ENCODE measurements at places on chromosomes 16 and 17.

GRCh38 chr17:62888148-62888547, 77.9 kb upstream of the TANC2 start:
- no peak for DNase-seq

DNA sequence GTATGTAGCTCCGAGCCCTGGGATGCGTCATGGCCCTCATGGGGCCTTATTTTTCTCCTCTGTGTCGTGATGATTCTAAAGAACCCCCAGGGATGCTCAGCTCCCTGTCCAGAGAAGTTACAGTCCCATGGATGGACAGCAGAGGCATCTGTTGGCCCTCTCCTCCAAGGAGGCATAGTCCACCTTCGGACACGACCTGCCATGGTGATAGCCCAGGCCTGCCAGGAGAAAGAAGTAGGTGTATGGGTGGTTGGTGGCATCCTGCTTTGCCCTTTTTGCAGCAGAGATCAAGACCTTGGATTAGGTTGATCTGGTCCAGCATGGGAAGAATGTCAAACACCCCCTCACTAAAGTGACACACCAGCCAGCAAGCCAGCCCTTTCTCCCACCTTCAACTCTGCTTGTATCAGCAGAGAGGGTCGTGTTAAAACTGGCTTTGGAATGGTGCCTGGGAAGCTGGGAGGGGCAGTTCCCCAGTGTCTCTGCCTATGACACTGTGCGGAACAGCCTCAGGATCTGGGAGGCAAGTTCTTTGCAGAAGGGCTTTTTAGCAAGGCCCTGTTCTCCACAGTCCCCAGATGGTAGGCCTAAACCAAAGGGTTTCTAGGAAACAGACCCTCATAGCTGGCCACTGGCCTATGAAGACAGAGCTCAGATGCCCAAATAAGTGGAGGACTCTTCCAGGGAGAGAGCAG, 259.9 kb upstream of the RPL38 start:
- DNase-seq, result no peak

DNA sequence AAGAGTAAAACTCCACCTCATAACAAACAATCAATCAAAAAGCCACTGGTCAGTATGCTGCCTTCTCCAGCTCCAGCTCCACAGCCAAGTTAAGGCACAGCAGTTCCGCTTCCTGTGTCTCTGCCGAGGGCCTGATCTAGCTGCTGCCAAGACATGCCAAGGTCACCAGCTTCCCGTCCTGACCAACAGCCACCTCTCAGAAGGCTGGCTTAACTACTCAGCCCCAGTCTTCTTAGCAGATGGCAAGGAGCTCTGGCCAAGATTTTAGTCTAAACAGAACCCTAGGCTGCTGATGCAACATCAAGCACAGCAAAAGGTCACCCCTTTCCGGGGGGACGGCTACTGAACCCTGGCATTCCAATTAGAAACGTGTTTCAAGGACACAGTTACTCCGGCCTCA, 17.7 kb upstream of the MNT start:
- no peak for DNase-seq

- no peak for DNase-seq
These were observed 3.5 kb downstream of the CSNK1D start for GRCh38 chr17:82269882-82270500.

GRCh38 chr17:32330147-32330546, 11.8 kb downstream of the C17orf75 start:
- no peak for DNase-seq

DNA sequence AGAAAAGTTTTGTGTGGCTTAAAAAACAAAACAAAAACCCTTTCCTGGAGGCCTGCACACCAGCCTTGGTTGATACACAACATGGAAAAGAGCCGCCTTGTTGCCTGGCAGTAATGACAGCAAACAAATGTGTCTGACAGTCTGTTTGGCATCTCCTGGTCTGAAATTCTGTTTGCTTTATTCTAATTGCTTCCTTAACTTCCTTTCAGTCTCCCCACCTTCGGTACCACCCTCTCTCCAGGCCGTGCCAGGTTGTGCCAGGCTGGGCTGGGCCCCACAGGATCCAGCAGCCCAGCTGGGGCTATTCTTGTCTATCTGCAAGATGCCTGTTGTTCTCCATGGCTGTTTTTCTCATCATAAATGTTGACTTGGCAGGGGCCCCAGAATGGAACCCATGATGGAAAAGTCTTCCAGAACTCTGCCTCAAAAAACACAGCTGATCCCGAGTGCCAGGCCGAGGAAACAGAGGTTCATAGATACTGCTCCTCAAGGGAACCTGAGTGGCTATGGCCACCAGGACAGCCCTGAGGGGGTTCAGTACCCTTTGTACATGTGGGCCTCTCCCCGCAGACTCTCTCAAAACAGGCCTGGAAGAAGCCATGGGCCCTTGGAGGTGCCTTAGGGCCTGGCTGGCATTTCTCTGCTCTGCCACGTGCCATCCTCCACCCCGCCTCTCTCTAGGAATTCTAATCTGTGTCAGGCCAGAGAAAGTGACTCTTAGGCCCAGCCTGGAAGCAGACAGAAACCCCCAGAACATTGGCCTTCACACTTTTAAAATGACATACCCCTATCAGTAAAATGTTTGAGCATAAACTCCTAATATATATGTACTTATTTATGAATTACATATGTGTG, 50.5 kb downstream of the YPEL2 start:
- DNase-seq, result peak; percentile 97

- DNase-seq, result no peak
These were observed 674 bp downstream of the ZNF688 start for GRCh38 chr16:30570636-30571444.

DNA sequence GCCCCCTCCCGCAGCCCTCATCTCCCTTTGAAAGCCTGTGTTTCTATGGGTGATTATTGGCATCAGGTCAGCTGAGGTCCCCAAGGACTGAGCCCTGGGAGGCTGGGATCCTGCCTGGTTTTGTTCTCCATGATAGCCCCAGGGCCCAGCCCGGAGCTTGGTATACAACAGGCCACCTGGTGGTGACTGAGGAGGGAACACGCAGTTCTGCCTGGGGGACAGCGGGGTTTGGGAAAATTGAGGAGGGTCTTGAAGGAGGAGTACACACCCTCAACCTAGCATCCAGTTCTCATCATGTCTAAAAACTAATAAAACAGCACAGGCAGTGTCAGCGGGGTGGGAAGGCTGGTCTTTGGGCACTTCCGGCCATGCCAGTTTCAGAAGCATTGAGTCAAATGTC, 335.1 kb downstream of the CPPED1 start:
- DNase-seq, result no peak

DNA sequence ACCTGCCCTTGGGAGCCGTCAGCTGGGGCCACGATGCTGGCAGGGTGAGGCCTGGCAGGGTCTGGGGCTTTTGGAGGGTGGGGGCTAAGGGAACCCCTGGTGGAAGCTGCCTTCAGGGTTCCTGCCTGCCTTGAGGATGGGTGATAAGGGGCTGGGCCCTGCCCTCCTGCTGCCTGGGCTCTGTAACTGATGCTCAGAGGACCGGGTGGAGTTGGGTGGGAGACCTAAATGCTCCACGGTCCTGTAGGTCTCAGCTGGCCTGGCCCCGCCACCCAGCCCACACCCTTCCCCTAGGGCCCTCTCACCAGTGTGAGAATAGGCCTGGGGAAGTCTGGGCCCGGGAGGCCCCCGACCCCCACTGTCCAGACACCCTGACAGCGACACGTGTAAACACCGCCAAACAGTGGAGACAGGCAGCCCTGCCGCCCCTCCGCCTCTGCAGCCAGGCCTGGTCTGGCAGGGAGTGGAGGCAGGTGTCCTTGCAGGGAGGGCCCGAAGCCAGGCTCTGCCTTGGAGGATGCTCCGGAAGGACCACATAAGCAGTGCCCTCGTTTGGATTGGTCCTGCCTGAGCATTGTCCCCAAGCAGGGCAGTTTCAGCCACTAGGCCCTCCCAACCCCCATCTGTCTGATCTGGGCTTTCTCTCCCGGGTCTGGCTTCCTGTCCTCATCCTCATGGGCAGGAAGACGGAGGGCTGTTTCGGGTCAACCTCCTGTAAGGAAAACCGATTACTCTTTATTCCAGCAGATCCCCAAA, 6.5 kb upstream of the BAHCC1 start:
- no peak for DNase-seq

GRCh38 chr16:84667600-84668309, 19.4 kb downstream of the KLHL36 start:
- no peak for DNase-seq

DNA sequence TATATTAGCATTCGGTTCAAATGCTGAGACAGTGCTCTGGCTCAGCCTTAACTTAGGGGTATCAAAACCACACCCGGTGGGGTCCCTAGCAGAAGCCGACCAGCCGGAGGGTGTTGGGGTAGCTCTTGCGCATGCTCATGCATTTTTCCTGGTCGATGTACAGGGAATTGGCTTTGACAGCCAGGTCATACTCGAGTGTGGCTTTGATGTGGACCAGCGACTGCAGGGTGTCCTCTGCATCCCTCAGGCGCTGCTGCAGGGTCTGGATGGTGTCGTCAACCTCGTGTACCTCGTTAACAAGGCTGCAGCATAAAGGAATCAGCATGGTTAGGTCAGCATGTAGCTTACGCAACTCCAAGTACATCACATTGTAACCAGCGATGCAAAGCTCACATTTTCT, 37.5 kb downstream of the TEKT3 start:
- no peak for DNase-seq

- no peak for DNase-seq
These were observed 46.6 kb downstream of the HOXB1 start for GRCh38 chr17:48484256-48484655.

GRCh38 chr17:1588821-1589585, 26.4 kb upstream of the PITPNA start:
- no peak for DNase-seq

DNA sequence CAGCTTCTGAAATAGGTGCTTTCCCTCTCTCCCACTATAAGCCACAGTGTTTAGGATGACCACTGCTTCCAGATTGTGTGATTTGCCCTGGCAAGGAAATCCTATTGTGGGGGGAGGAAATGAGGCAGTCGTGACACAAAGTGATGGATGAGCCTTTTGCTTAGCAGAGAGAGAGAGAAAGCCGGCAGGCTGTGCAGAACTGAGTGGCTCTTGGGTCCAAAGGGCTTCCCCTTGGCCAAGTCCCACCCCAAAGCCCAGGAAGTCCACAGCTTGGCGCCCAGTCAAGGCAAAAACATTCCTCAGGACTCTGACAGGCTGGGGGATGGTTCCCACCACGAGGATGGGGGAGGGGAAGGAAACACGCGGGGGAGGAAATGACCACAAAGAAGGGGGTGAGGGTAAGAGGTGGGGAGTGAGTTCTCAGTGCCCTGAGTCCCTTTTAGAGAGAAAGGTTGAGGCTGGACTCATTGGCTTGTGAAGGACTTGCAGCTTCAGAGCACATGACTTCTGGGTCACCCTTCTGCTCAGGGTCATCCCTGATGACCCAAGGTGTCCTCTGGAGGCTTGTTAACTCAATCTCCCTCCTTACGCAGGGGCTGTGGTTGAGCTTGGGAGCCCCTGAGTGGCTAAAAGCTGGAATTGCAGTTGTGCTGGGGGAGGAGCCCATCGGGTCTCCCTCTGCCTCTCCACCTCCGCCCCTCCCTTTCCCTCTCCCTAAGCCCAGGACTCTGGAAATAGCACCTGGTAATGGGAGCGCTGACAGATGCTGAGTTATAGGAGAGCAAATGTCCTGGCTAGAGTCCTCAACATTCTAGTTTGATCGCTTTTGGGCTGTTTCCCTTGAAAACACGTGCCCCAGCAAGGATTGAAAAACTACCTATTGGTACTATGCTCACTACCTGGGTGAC, 10.3 kb upstream of the MSL1 start:
- DNase-seq, result peak; percentile 92

DNA sequence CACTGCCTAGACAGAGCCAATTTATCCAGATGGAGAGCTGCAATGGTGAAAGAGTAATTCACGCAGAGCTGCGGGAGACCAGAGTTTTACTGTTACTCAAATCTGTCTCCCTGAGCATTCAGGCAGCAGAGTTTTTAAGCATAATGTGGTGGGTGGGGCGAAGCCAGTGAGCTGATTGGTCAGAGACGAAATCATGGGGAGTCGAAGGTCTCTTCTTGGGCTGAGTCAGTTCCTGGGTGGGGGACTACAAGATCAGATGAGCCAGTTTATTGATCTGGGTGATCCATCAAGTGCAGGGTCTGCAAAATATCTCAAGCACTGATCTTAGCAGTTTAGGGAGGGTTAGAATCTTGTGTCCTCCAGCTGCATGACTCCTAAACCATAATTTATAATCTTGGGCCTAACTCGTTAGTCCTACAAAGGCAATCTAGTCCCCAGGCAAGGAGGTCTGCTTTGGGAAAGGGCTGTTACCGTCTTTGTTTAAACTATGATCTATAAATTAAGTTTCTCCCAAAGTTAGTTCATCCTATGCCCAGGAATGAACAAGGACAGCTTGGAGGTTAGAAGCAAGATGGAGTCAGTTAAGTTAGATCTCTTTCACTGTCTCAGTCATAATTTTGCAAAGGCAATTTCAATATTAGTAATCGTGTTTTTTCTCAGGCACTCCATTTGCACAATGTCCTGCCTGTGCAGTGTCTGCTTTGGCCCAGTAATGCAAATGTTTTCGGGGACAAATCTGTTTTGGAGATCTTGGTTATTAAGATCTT, 27.0 kb downstream of the PIGL start:
- DNase-seq, result no peak

GRCh38 chr17:32793841-32794240, 83.1 kb downstream of the MYO1D start:
- DNase-seq, result no peak

DNA sequence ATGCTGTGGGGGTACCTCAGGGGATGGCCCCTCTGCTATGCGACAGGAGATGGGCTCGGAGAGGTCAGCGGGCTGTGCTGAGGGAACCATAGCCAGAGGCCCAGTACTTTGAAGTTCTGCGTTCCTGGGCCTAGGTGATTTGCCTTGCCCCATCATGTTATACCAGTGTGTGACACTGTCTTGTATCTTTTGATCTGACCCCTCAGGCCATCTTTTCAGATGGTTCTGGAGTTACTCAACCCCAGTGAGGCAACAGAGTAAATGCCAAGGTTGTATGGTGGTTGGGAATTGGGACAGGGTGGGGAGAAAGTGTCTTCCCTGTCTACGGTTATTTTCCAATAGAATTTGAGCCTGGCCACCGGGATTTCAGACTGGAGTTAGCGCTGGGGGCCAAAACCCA, 8.5 kb downstream of the MSI2 start:
- DNase-seq, result no peak

DNA sequence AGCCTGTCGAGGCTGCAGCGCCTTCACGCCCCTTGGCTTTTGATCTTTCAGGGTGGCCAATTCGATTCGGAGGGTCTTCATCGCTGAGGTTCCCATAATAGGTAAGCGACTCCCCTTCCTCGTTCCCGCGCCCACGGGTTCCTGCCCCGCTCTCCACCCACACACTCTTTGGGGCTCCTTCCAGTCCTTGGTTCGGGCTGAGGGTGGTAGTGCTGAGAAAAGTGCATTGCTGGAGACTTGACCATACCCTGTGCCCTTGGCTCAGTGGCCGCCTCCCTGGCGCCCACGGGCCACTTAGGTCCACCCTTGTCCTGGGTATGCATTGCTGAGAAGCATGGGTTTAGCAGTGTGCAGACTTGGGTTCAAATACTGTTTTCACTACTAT, 491 bp downstream of the POLR2C start:
- no peak for DNase-seq
